GM13976 (cell line): ENCODE measurements at places on chromosomes 4 and X.

GRCh38 chrX:77668391-77669237, 117.4 kb downstream of the ATRX start:
- no peak for DNase-seq

DNA sequence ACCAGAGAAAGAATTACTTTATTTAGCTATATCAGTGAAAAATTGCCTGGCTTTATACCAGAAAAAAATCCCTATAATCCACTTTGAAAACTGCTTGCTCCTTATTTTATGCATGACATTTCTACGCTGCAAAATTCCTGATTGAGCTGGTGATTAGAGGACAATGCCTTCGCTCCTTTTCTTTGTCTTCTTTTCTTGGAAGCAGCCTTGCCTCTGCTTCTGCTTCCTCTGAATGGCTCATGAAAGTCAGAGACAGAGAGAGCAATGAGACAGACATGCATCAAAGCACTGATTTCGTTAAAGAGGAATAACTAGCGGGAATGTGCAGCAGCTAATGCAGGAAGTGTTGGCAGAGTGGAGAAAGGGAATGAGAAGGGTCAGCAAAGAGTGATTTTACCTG, 294.3 kb upstream of the IGFBP7 start:
- DNase-seq = no peak

- DNase-seq = peak; percentile 16
Measured at GRCh38 chr4:165288226-165288625, 39.2 kb upstream of the MSMO1 start.

DNA sequence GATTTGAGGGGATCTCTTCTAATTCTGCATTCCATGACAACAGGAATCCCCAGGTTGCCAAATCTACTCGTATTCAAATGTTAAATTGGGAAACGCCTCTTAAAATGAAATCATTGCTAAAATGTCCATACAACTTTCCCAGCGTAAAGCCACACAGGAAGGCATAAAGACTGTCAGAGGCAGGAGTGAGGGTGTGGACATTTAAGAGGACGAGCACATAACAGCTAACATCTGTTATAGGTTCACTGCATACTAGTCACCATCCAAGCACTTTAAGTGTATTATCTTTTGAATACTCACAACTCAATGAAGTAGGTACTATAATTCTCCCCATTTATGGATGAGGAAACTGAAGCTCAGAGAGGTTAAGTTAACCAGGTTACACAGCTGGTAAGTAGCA, 35.6 kb downstream of the ATG4A start:
- DNase-seq = no peak

DNA sequence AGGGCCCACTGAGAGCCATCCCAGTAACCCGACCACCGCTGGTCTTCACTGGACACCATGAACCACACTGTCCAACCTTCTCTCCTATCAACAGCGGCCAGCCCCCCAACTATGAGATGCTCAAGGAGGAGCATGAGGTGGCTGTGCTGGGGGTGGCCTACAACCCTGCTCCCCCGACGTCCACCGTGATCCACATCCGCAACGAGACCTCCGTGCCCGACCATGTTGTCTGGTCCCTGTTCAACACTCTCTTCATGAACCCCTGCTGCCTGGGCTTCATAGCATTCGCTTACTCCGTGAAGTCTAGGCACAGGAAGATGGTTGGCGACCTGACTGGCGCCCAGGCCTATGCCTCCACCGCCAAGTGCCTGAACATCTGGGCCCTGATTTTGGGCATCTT, 423.8 kb upstream of the EPHA5 start:
- no peak for DNase-seq

DNA sequence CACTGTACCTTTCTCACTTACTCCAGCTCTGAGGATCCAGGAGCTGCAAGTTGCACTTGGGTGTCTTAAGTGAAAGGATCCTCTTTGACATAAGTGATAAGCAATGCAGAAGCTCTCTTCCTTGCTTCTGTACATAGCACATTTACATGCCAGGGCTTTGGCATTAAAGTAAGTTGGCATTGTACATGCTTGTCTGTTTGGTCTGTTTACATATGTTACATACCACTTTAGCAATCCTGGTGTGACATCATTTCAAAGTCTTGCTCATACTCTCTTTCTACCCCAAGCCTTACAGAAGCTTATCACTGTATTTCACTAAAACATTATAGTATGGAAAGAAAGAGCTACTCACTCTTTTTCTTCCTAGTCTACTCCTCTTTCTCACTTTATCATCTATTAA, 2548.3 kb downstream of the ARAP2 start:
- no peak for DNase-seq

DNA sequence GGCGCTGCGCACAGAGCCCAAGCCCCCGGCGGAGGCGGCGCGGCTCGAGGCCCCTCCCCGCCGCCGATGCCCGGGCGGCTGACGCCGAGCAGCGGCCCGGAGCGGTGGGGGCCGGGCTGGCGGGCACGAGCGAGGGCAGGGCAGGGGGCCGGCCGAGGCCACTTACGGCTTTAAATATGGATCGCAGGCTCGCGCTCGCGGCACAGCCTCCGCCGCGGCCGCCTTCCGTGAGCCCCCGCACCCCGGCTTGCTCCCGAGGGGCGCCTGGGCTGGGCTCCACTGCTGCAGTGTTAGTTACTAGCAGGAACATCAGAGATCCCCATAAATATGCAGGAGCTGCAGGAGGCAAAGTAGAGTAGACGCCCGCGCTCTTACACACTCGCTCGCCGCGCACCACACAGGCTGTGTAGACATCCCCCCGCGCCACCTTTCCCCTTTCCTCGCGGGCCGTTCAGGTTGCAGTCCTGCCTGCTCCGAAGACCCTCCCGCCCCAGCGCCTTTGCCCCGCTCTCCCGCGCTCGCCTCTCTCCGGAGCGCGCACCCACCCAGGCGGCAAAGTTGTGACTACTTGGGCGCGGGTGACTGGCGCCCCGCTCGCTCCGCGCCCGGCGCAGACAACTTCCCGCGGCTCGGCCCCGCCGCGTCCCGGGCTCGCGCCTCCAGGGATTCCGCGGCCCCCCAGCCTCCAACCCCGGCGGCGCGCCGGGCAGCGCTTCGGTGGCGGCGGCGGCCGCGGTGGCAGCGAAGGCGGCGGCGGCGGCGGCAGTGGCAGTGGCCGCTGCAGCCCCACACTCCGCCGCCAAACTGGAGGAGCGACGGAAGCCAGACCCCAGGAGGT, 152.0 kb upstream of the SLC4A4 start:
- peak; percentile 48 for DNase-seq

DNA sequence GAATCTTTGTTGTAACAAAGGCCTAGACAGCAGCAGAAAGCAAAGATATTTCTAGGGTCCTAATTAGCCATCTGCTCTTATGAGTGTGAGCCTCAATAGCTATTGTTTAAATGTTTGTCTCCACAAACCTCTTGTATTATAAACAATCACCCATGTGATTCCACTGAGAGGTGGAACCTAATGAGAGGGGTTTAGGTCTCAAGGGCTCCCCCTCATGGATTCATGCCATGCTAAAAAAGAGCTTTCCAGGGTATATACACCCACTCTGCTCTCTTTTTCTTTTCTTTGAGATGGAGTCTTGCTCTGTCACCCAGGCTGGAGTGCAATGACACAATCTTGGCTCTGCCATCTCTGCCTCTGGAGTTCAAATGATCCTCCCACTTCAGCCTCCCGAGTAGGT, 42.1 kb downstream of the TRIM61 start:
- peak; percentile 50 for DNase-seq

GRCh38 chr4:106548446-106549044, 180.0 kb upstream of the GIMD1 start:
- no peak for DNase-seq

DNA sequence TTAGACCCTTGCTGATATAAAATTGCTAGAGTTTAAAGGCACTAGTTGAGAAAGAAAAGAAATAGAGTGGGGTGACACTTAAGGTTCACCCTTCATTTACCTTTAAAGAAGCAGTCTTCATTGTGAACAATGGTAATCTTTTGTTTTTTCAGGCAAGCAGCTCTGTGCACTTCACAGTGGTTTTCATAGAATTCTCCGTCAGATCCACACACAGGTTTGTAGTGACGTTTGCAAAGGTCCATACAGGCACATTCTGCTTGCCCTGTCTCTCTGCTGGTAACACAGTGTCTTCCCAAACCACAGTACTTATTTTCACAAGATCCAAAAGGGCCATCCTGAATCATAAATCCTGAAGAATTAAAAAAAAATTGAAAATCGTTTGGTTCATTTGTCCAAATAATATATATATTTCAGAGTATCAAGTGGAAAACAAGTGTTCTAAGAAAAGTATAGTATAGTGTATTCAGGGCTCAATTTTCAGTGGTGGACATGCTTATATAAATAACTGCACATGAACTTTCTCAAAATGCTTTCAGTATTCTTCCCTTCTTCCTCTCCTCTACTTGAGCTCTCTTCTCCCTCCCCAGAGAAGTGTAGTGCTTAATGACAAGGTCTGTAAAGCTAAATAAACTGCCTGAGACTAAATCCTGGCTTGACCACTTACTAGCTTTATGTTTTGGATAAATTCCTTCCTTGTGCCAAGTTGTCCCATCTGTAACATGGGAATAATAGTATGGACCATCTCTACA, 243.3 kb downstream of the FSTL5 start:
- no peak for DNase-seq

DNA sequence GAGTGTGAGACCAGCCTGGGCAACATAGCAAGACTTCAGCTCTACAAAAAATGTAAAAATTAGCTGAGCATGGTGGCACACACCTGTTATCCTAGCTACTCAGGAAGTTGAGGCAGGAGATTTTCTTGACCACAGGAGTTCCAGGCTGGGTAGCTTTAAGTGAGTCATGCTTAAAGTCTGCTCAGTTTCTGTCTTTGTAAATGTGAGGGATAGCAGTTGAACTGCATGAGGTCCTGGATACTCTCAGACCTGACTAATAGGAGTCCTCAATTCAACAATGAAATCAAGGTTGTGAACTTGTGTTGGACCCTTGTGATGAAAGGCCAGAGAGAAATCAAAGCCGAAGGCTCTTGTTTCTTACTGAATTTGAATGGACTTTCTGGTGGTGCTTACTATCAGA, 45.2 kb downstream of the STARD8 start:
- DNase-seq = no peak

DNA sequence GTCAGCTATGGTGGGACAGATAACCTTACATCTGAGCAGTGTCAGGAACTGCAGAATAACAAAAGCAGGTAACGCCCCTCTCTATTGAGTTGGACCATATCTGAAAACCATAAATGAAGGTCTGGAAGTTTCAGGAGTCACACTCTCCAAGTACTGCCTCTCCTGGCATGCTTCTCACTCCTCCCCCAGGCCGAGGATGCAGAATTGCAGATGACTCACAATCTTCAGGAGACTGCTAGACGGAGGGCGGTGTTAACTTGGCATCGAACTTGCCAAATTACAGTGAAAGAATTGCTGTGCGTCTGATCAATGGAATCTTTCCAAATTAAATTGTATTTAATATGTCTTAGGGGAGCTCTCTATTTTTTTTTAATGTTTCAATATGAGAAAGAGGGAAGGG, 67.1 kb upstream of the TRIM2 start:
- DNase-seq = no peak

DNA sequence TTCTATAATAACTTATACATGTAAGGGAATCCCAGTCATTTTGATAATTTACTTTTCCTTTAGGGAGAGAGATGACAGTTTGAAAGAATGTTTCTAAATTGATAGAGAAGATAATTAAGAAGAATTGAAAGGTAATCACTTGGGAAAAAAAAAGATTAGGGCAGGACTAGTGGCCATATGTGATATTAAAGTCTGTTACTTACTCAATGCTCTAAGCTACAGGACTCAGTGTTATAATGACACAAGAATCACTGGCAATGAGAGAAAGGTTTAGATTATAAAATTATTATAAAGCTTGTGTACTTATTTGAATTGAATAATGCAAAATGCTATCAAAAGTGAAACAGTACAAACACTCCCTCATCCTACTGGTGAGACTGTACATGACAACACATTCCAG, 265.3 kb downstream of the BANK1 start:
- no peak for DNase-seq
